Erythroblast (primary cell): ENCODE measurements at places on chromosomes 2 and 18.

GRCh38 chr2:120803764-120804335 lies 68.2 kb downstream of the GLI2 start:
- DNase-seq: no peak

- DNase-seq: no peak
Observed at GRCh38 chr2:241546771-241547498, 11.6 kb upstream of the BOK start.

DNA sequence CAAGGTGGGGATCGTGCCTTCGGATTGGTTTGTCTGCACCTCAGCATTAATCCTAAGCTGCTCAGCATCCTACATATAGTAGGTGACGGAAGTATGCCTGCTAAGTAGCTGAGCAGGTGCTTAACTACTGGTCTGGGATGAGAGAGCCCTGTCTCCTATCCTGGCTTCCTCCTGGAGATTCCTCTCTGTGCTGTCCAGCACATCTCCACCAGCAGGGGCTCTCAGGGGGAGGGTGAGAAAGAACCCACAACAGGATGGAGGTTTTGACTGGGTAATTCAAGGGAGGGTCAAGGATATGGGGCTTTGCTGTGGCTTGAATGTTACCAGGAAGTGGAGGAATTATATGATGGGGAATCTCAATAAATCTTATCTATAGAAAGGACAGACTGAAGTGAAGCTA lies 45.4 kb upstream of the KIF5C start:
- no peak for DNase-seq

DNA sequence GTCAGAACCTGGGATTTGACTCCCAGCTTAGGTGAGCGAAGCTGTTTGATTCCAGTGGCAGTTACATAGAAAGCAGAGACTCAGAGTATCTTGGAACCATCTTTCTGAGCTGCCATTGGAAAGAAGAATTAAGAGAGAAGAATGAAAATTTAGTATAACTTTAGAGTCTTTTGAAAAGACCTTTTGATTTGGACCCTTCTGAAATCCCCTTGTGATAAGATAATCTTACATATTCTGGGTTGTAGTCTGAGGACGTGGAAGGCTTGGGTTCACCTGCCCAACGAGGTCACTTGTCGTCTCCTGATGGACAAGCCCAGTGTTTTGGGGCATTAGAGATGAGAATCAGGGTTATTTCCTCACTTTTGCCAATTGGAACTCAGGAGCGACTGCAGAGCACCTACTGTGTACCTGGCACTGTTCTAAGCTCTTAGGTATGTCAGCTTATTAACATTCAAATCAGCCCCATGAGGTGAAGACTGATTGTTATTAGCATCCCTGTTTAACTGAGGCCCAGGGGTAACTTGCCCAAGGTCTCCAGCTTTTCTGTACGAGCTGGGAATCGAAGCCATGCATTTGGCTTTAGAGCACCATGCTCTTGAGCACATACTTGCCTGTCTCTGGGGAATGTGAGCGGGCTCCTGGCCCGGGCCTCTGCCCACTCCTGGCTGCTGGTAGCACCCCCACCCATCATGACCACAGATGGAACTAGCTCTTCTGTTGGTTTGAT lies 2.9 kb downstream of the HK2 start:
- no peak for DNase-seq
